ENCODE measurements at places on chromosomes 4 and X. TPM values are rescaled to one million over a fixed set of nuclear protein-coding genes. Genes with fewer than 3 reads are reported as not detected.

Gene AMBN
- polyA plus RNA-seq = 1.6 TPM

Gene PNCK
- polyA plus RNA-seq = 7.1 TPM

Gene ELMOD2
- 39.0 TPM for polyA plus RNA-seq

Gene SPANXN4
- polyA plus RNA-seq = not detected

Gene CPE
- polyA plus RNA-seq = 123 TPM

Gene VCX3B
- 0.24 TPM for polyA plus RNA-seq

Gene HDX
- 6.7 TPM for polyA plus RNA-seq

Gene ART3
- polyA plus RNA-seq = 0.39 TPM

Gene TNMD
- 3.7 TPM for polyA plus RNA-seq

Gene POLN
- 2.4 TPM for polyA plus RNA-seq

Gene NMU
- 11.6 TPM for polyA plus RNA-seq

Gene CDK16
- polyA plus RNA-seq = 107 TPM

DNA sequence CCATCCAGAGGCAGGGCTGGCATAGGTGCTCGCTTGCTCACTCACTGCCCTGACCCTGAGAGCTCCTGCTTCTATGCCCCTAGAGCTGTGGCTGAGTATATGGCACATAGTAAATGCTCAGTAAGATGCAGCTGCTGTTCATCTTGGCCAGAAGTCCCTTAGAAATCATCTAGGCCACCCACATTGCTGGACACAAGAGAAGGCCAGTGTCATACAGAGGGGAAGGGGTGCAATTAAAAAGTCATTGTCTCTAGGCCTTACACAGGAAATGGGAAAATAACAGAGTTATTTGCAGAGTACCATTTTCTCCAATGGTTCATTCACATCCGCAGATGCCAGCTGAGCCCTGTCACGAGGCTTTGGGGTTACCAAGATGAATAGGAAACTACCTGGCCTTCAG is 88.8 kb downstream of the MAMLD1 start:
- no peak for DNase-seq

- no peak for DNase-seq
Measured at GRCh38 chrX:39757971-39758370, 339.8 kb downstream of the BCOR start.

- no peak for DNase-seq
Measured at GRCh38 chrX:88425739-88426138, 321.3 kb upstream of the CPXCR1 start.

DNA sequence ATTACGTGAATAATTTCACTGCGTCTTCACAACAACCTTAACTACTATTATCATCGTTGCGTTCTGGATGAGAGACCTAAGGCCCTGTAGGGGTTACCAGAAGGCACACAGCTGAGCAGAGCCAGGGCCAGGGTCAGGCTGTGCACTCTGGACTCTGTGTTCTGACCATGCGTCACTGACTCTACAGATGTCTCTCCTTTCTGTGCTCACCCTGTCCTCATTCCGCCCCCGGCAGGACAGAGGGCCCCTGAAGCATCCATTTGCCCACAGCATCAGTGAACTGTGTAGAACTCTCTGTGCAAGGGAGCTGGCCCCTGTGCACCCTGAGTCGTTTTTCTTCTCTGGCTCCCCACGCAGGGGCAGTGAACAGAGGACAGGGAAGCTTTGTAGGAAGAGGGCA is 21.3 kb downstream of the GPKOW start:
- DNase-seq = no peak

- no peak for DNase-seq
Measured at GRCh38 chrX:16826207-16826606, 39.9 kb downstream of the TXLNG start.

GRCh38 chr4:31417040-31417439 is 696.9 kb downstream of the PCDH7 start:
- DNase-seq = no peak

- DNase-seq = no peak
Measured at GRCh38 chrX:69094977-69095669, 70.1 kb downstream of the PJA1 start.

DNA sequence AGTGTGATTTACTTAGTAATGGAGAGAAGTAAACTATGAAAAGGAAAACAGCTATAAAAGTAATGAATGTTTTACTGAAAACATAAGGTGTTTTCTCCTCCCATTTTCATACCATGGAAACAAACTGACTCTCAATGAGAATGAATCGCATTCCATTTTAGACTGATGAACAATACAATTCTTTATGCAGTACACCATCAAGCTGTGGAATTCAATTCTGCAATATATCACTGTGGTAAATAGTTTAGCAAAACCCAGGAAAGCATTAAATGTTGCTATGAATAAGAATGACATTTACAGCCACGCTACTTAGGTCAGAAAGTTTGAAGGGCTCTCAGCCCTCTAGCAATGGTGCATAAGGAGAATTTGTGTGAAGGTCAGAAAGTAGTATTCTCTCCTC is 7.4 kb downstream of the DCAF8L2 start:
- no peak for DNase-seq

- no peak for DNase-seq
Measured at GRCh38 chrX:104430742-104431119, 135.3 kb upstream of the IL1RAPL2 start.

- no peak for DNase-seq
Measured at GRCh38 chr4:17475481-17475880, 36.4 kb downstream of the QDPR start.

- no peak for DNase-seq
Measured at GRCh38 chrX:102934624-102935023, 2.4 kb upstream of the RAB40AL start.

DNA sequence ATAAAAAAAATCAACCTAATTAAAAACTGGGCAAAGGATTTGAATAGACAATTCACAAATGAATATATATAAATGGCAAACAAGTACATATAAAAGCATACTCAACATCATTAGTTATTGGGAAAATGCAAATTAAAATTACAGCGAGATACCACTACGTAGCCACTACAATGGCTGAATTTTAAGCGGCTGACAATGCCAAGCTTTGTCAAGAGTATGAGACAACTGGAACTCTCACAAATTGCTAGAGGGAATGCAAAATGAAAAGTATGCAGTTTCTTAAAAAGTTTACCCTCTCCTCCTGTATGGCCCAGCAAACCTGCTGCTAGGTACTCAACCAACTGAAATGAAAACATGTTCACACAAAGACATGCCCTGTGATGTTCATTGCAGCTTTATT is 34.8 kb downstream of the ZFP42 start:
- DNase-seq = no peak

DNA sequence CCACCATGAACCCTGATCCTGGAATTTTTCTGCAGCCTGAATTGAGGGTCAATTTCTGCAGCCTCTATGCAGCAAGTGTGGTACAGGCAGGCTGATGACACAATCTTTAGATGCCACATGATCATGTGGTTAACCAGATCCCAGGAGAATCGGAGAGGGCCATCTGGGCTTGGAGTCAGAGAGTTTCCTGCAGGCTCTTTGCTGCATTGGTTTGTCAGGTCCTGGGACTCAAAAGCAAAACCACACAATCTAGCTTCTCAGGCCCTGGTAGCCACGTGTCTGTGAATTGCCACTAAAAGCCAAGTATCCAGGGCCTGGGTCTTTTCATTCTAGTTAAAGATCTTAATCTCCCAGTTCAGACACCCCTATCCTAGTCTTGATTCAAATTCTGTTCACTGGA is 464.5 kb downstream of the BCOR start:
- DNase-seq = no peak

GRCh38 chrX:153686711-153687110 is 1.0 kb upstream of the SLC6A8 start:
- DNase-seq = no peak

- DNase-seq = no peak
Measured at GRCh38 chrX:69616457-69617203, 717 bp downstream of the EDA start.

- DNase-seq = no peak
Measured at GRCh38 chrX:100409610-100410590, at the start of gene PCDH19. Gene PCDH19 (minus strand): TSS chrX:100410273. CDS start chrX:100408597, 1,676 bp downstream.

DNA sequence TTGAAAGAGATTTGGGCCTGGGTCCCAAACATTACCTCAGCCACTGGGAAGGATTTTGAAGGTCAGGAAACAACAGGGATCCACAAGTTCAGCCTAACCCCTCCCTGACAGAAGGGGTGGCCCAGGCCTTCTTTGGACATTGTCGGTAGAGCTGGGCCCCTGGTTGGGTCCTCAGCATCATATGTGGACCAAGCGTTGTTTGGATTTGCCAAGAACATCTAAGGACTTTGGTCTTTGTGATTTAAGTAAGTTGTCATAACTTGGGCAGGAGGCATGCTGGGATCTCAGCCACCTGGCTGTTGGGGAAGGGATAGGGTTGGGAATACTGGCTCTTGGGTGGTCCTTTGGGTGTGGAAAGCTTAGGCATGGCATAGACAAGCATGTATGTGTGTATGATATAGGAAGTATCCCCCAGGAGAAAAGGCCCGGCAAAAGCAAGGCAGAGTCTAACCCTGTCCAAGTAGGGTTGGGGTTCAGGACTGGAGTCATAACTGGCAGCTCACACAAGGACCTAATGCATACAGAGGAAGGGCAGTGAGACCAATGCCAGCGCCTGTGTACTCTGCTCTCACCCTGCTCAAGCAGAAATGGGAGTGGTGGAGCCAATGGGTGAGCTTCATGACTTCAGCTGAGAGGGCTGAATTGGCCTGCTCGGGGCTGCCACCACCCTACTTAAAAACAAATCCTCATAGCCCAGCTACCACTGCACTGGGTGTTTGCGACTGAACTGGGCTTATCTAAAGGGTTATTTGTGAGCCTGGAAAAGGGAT is 102.8 kb downstream of the RTL5 start:
- DNase-seq = no peak

DNA sequence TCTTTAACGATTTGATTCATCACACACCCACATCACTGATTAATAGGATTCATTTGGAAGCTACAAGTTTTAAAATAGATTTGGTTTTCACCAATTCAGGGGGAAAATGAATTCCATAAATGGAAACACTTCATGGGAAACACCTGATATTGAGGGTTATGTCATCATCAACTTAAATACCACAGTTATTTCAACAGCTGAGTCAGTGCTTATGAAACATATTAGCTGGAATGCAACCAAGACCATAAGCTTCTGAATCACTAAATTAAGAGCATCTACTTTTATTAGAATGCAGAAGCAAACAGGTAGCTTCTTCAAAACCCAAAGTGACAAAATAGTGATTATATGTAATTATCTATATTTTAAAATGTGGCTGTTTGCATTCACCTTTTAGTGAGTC is 207.8 kb upstream of the DCAF8L1 start:
- no peak for DNase-seq

DNA sequence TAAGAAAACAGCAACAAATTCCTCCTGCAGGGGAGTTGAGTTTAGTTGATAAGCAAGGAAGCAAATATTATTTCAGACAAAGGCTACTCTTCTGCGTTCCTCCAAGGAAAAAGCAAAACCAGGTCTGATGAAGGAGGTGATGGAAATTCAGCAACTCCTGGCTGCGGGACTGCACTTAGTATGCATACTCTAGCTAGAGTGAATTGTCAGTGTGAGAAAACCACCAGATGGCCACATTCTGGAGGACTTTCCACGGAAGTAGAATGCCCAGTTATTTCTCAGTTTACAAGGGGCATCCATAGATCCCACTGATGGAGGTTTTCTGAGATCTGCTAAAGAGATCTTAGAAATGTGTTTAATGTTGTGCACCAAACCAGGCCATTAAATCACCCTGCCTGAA is 338.6 kb upstream of the PUDP start:
- DNase-seq = no peak

DNA sequence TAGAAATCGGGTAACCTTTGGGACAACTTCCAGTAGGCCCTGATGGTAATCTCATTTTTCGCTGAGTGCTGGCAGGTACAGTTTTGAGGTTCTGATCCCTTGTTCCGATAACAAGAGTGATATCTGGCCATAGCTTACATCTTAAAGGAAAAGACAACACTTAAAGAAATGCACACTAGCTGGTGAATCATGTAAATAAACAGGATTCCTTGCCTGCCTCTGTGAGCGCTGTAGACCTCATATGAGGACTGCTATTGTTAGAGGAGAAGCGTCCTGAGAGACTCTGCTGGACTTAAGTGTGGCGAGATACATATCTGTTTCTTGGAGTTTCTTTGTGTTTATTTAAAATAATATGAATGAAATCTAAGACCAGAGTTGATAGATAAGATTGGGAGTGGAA is 149.3 kb upstream of the SLC4A4 start:
- no peak for DNase-seq

- DNase-seq = no peak
Measured at GRCh38 chr4:151772274-151772673, 11.5 kb upstream of the GATB start.

- no peak for DNase-seq
Measured at GRCh38 chrX:7062903-7063302, 84.6 kb upstream of the STS start.

DNA sequence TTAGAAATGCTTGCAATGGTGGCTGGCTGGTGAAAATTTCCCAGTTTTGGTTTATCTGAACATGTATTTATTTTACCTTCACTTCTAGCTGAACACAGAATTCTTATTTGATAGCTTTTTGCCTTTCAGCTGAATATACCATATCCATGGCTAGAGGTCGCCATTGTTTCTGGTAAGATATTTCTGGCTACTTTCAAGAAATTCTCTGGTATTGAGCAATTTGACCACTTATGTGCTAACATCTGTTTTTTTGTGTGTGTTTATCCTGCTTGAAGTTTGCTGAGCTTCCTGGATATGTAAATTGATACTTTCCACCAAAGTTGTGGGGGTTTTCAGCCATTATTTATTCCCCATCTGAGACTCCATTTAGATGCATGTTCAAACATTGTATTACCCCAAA is 75.4 kb downstream of the FBXW7 start:
- no peak for DNase-seq

DNA sequence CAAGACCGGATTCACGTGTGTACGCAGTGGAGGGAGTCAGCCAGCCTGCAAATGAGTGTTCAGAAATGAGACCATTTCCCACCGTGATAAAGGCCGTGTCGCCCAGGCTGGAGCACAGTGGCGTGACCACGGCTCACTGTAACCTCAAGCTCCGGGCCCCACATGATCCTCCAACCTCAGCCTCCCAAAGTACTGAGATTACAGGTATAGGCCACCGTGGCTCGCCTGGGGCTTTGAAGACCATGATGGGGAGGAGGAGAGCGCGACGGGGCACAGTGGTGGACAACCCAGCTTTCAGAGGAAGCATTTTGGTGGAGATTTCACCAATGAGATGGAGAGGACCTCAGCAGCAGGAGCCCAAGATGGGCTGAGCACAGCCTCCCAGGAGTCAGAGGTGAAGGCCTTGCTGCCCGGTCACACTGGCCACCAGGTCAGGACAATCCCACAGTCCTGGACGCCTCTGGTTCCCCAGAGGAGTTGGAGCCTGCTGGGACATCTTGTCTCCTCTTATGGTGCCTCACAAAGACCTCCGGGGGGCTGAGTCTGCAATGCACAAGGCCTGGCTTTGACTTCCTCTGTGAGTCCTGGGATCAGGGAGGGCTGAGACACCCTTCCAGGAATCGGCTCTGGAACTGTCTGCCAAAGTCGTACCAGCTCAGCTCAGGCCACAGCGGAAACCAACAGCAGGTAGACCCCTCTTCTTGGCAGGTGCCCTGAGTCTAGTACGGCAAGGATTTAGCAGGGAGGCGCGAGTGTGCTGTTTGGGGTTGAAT is 22.4 kb upstream of the MXD4 start:
- no peak for DNase-seq

GRCh38 chr4:8163026-8163425 is 4.4 kb upstream of the ABLIM2 start:
- no peak for DNase-seq

All from right renal pelvis (tissue), 4 donors.